ENCODE measurements at places on chromosomes 12 and 14.

GRCh38 chr12:28027947-28028724 is 55.6 kb upstream of the PTHLH start:
- DNase-seq: no peak

DNA sequence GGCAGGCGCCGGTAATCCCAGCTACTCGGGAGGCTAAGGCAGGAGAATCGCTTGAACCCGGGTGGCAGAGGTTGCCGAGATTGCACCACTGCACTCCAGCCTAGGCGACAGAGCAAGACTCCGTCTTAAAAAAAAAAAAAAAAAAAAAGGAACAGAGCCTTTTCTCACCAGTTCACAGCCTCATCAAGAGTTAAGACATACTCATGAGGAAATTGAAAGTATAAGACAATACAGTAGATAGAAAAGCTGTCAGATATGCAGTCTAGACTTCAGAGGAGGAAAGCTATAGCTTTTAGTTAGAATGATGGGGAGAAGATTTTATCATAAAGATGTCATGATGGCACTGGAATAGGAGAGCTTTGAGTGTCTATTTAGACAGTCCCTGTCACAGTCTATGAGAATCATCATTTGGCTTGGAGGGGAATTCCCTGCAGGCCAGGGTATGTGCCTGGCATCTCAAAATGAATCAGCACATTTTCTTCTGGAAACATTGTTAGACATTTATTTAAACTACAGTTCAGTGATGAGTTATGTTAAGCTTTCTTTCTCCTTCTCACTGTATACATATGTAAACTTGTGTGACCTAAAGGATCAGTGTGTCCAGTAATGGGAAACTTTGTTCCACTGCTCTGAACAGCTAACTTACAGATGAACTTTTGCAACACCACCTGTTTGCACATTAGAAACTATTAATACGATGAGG is 2.9 kb upstream of the RAB35 start:
- no peak for DNase-seq

DNA sequence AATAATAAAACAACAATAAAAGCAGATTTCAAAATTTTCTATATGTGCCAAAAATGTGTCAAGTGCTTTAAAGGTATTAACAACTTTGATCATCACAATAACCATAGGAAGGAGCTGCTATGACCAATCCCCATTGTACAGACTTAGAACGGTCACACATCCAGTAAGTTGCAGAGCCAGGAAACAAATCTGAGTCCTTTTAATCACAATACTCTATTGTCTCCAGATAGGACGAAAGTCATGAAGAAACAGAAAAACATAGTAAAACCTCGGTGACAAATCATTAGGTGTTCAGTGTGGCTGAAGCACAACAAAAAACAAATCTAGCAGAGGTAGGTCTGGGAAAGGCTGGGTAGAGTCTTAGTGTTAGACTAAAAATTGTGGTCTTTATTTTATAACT is 178.8 kb downstream of the GRIP1 start:
- no peak for DNase-seq

- no peak for DNase-seq
These were observed 224.6 kb downstream of the ANO2 start for GRCh38 chr12:5720381-5721005.

GRCh38 chr12:53044052-53044581 is 5.7 kb upstream of the TNS2 start:
- no peak for DNase-seq

DNA sequence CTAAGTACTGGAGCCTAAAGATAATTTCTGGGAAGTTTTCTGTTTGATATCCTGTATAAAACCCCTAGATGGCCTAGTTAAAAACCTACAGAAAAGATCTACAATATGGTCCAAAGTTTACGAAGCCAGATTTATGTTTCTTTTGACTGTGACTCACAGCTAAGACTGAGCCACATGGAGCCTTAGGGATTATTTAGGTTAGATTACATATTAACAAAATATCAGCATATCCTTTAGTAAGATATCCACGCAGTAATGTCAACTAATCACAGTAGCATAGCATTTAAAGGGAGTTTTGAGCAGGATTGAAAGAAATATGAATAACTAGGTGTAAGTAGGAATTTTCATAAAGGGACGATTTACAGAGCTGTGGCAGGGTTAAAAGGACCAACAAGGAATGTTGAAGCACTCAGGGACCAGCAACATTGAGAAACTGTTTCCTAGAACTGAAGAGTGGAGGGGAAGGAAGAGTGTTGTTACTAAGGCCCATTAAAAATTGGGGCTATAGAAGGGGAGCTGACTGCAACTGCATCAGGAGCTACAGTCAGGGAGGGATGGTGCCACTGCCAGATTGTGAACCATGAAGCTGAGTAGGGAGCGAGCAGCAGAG is 155.5 kb downstream of the DACT1 start:
- no peak for DNase-seq

GRCh38 chr12:8894378-8894777 is 19.9 kb upstream of the PHC1 start:
- DNase-seq: no peak

GRCh38 chr14:61752626-61753025 is 9.6 kb upstream of the SNAPC1 start:
- no peak for DNase-seq

DNA sequence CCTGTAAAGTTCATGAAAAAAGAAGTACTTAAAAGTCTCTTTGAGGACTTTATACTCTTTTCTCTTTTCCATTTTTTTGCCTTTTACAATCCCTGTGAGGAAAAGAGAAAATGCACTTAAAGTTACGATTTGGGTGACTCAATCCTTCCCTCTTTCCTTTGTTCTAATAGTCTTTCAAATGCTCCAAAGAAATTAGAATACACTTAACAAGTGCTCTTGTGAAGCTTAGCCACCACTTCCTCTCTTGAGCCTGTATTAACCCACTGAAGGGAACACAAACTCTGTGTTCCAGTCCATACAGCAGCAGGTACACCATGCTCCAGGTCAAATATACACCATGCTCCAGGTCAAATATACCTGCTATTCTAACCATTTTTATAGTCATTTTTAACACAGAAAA is 581.1 kb upstream of the MGAT4C start:
- no peak for DNase-seq

DNA sequence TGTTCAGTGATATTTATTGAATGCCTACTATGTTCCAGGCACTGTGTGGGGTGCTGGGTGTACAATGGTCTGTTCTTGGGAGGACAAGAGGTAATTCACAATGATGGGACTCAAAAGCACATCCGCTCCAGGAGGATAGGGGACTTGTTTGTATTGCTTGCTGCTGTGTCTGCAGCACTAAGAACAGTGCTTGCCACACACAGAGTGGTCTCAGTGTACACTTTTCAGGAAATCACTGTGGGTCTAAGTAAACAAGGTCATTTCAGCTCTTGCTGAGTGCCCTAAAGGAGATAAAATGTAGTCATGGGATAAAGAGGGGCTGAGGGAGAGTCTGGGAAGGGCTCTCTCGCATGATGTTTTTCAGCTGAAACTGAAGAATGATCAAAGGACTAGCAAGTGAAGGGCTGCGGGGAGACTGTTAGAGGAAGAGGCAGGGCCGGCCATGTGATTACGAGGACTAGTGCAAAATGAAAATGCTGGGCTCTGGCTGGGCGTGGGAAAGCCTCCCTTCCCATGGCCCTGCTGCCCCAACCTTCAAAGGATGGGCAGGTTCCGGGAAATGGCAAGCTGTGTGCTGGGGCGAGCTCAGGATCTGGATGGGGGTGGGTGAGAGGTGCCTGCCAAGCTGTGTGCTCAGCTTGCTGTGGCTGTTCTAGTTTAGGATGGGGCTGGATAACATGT is 39.1 kb downstream of the ADCK1 start:
- DNase-seq: no peak

- no peak for DNase-seq
These were observed 45.0 kb downstream of the RAB35 start for GRCh38 chr12:120071493-120072020.

DNA sequence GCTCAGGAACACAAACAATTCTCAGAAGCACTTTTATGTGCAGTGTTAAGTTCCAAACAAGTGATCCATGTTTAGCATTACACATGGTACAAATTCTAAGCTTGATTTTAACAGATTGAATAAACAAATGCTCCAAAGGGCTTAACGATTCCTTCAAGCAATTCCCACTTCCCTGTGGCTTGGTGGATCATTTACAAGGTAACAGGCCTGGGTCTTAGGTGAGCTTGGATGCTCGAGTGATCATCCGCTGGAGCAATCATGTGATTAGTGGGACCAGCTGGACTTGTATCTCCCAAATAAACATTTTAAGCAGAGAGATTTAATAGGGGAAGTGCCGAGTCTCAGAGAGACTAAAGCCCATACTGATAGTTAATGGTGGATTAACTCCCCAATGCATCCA is 70.7 kb downstream of the CALM1 start:
- no peak for DNase-seq

DNA sequence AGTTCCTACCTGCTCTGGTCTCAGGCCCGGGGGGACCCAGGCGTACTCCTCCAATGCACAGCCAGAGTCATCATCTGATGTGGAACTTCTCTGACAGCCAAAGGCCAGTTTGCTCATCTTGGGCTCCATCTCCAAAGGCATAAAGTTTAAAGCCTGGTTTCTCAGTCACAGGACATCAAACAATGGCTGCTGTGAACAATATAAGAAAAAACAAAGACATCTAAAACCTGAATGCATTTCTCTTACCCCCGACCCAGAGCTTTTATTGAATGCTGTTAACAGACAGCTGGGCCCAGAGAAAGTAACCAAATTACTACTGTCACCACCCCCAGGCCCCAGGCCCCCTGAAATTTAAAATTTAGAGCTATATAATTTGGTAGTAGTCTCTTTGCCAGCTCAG is 117.2 kb downstream of the PRICKLE1 start:
- no peak for DNase-seq

- DNase-seq: no peak
These were observed 200.6 kb downstream of the AEBP2 start for GRCh38 chr12:19639781-19640415.

- DNase-seq: no peak
These were observed 90.7 kb downstream of the ESR2 start for GRCh38 chr14:64203366-64204006.

DNA sequence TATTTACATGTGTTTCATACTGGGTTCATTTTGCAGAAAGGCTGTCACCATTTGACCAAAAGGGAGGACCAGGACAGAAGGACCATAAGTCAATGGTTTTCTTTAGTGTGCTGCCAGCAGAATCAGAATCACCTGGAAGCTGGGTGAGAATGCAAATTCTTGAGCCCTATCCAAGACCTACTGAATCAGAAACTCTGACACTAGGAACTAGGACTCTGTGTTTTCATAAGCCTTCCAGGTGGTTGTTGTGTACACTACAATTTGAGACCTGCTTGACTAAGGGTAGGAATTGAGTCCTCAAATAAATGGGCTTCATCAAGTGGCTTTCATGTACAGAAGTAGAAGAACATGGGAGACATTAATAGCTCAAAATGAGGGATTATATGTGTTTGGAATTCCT is 32.2 kb downstream of the PDE6H start:
- no peak for DNase-seq

DNA sequence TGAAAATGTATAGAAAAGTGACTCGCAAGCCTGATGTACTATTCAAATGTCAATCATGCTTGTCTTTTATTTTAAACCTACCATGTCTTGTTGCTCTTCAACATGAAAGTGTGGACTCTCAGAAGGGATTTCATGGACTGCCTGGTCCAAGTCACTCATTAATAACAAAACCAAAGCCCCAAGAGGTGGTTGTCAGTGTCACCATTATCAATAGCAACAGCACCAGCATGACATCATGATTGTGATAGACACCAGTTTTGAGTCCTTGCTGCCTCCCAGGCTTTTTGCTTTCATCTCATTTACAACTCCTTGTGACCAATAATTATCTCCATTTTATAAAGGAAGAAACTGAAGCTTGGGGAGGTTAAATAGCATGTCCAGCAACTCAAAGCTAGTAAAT is 112.0 kb upstream of the TMPO start:
- no peak for DNase-seq

- DNase-seq: no peak
These were observed 97.0 kb downstream of the DPF3 start for GRCh38 chr14:72796935-72797334.

DNA sequence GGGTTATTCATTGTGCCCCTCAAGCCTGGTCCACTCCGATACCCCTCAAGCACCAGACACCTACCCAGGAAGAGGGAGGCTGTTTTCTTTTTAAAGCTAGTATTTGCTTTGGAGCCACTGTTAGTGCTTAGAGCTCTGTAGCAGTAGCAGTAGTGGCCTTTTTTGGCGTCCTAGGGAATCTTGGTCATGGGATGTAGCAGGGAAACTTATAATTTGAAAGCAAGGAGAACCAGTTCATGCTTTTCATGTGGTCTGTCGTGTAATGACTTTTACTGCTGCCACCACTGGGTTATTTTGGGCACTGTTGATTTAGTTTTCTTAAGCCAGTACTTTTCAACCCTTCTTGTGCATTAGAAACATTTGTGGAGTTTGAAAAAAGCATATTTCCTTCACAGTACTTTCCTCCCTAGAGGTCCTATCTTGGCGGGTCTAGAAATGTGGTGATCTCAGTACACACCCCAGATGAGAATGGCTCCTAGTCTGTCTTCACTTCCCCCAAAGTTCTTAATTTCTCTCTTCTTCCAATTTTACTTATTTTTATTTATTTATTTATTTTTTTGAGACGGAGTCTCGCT is 49.7 kb downstream of the MARK3 start:
- no peak for DNase-seq

DNA sequence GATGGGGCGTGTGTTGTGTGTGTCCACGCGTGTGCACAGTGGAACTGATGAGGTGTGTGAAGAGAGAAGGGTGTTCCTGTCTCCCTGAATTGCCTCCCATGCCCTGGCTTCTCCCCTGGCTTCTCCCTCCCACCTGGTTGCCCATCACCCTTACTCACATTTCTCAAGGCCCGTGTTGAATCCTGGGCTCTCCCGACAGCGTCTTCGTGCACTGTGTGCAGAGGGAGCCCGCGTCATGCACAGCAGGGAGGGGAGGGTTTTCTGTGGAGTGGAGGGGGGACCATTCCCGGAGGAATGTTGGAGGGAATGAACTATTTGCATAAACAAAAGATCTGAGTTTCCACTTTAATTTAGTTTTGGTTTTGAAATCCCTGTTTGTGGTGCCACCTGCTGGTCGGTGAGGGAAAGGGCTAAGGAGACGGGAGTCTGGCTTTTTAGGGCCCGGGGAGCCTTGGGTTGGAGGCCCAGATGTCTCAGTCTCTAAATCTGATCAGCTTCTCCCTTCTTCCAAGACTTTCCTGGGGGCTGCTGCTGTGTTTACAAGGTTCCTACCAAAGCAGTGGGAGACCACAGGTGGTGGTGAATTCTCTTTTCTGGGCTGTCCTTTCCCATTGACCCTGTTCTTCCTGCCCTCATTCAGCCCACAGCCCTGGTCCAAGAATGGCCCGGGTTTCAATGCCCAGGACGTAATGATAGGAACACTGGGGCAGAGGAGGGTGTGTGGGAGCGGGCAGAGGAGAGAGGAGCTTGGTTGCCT is at the start of gene C1R:
C1R (minus strand) TSS at position 217 of the 757 bp plus-strand sequence; CDS start at position 160, 57 bp downstream.
- peak; percentile 60 for DNase-seq

- DNase-seq: no peak
These were observed 14.2 kb upstream of the CDKL1 start for GRCh38 chr14:50410921-50411320.

- no peak for DNase-seq
These were observed 67.1 kb downstream of the TRAFD1 start for GRCh38 chr12:112192475-112192874.

GRCh38 chr12:31227401-31227981 is 98.5 kb downstream of the SINHCAF start:
- DNase-seq: no peak

- DNase-seq: no peak
These were observed 52.9 kb downstream of the EGLN3 start for GRCh38 chr14:33897878-33898535.

Measured in stimulated activated CD8-positive, alpha-beta memory T cell treated with anti-CD3 and anti-CD28 coated beads, Interleukin-12 subunit alpha, Interleukin-12 subunit beta, amount 100 ng/mL, for 1 hour (primary cell).